Panc1 (cell line): ENCODE measurements at places on chromosomes 11 and 22.

- DNase-seq, result no peak
These were observed 11.8 kb downstream of the CASP4 start for GRCh38 chr11:104956528-104956927.

DNA sequence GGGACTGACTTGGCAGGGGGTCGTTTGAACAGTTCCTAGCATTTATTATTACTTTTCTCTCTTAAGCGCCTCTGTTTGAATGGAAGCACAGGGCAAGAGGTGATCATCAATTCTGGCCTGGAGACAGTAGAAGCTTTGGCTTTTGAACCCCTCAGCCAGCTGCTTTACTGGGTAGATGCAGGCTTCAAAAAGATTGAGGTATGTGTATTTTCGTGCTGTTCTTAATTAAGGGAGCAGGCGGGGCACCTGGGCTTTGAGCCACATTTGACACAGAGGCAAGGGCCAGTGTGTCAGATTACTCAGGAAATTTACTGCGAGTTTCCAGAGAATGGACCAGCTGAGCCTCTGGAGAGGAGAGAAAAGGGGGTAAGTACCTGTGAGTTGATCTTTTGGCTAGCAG lies 102.4 kb upstream of the SORL1-AS1 start:
- DNase-seq, result no peak

DNA sequence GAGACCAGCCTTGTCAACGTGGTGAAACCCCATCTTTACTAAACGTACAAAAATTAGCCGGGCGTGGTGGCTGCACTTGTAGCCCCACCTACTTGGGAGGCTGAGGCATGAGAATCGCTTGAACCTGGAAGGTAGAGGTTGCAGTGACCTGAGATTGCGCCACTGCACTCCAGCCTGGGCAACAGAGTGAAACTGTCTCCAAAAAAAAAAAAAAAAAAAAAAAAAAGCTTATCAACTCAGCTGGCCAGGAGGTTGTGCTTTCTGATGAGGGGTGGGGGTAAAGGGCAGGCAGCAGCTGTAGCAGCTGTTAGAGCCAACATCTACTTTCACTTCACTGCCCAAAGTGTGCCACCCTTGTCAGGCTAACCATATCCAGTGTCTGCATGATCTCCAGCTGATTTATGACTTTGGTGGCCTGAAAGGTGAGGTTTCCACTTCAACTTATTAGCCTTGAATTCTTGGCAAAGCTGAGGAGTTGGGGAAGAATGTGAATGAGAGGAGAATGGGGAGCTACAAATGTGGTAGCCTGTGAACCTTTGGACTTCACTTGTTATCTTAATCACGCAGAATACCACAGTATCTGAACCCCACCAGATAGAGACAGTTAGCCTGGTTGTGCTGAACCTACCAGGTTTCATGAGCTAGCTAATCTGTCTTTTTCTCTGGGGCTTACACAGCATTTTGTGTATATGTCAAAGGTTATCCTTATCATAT lies 19.6 kb downstream of the RNF121 start:
- no peak for DNase-seq

DNA sequence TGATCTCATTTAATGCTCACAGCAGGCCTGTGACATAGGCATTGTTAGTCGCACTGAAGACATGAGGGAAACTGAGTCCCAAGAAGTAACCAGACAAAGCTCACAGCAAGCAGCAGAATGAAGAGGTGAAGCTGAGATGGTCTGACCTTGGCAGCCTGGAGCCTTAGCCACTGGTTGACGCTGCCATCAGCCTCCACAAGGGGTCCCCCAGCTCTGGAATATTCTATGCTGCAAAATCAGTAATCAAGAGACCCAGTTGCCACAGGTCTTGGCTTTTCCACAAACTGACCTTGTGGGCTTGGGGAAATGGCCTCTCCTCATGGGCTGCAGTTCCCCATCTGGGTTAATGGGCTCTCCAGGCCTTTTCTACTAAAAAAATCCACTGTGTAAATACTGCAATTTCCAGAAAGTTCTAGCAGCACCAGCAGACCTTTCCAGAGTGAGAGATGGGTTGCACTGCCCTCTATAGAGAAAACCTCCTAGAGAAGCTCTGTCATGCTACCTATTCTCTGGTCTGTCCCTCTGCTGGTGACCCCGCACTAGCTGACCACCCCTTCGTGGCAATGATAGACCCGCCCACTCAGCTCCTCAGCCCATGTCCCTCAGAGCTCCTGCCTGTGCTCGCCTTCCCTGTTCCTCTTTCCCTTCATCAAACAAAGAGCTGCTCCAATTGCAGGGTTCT lies 22.6 kb upstream of the ISX start:
- no peak for DNase-seq

- no peak for DNase-seq
These were observed 562 bp downstream of the ZBED4 start for GRCh38 chr22:49853981-49854831.

DNA sequence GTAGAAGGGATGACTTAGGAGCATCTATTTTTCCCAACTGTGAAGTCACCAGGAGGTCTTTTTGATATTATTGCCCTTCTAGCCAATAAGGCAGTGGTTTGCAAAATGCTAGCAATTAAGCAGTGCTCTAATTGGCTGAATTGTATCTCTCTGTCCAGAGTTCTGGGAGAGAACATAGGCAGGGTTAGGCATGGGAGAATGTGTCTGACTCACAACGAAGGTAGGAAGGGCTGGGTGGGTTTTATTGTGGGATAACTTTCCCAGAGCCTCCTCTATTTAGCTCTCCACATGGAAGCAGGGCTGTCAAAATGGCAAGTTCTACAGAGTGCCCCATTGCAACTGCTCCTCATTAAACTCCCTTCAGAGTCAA lies 415.9 kb upstream of the CADM1 start:
- DNase-seq, result no peak

GRCh38 chr11:1112351-1113191 lies 37.9 kb downstream of the MUC2 start:
- DNase-seq, result no peak

- no peak for DNase-seq
These were observed 41.7 kb upstream of the SEZ6L start for GRCh38 chr22:26127556-26127955.

- DNase-seq, result no peak
These were observed 29.1 kb downstream of the TSPAN18 start for GRCh38 chr11:44755556-44756523.

GRCh38 chr11:10917802-10918201 lies 59.9 kb upstream of the ZBED5 start:
- no peak for DNase-seq

DNA sequence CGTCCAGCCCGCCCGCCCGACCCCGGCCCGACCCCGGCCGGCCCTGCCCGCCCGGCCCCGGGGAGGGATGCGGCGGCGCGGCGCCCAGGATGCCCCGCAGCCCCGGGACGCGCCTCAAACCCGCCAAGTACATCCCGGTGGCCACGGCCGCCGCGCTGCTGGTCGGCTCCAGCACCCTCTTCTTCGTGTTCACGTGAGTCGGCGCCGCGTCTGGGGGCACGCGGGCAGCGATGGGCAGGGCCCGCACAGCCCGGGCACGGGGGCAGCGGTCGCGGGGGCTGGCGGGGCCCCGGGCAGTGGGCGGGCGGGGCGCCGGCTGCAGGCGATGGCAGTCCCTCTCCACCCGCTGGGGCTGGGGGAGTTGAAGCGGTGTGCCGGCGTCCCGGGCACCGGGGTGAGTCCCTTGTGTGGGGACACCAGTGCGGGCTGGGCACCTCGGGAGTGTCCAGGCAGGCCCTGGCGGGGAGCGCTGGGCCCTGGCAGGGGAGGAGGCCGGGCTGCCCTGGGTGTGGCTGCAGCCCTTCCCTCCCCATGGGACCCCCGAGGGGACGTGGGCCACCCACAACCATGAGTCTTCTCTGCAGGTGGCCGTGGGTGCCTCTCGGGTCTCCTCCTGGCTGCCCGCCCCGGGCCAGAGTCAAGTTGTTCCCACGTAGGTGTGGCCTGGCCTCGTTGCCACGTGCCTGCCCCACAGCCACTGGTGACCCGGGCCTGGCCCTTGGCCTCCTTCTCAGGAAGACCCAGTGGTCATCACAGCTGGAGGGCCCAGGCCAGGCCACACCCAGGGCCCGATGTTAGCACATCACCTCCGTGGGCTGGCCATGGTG lies 468 bp downstream of the ZDHHC8 start:
- no peak for DNase-seq

- DNase-seq, result no peak
These were observed 199.5 kb upstream of the B3GAT1 start for GRCh38 chr11:134611537-134611936.

DNA sequence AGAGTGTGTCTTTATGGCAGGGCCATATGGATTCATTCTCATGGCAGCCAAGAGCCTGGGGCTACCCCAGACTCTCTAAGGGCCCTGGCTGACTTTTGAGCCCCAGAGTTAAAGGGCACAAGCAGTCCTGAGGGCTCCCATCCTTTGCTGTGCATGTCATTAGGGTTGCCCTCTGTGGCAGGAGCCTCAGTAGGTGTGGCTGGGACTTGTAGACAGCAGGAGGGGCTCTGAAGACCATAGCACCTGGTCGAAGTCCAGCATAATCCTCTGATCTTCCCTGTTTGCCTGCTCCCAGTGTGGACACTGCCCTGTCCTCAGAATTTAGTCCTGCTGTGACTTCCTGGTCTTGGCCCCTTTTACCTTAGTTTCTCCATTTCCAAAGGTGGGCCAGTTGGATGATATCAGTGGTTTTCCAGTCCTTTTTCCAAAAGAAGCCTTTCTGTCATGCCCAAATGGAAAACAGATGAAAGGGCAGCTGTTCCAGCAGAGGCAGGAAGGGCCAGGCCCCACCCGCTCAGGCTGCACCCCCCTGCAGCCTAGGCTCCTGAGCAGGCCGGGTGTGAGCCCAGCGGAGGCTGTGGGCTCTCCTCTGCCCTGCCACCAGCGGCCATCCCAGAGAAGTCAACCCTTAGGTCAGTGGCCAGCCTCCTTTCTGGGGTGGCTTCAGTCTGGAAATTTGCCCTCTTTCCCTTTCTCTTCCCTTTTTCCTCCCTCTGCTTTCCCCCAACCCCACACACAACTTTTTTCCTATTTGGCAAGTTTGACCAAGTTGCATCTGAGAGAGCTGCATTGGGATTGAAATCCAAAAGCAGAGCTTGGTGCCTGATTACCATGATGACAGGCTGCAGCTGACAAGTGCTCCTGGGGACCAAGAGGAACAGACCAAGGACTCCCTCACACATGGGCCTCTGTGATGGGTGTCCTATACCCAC lies 32.8 kb upstream of the SUSD2 start:
- DNase-seq, result no peak

DNA sequence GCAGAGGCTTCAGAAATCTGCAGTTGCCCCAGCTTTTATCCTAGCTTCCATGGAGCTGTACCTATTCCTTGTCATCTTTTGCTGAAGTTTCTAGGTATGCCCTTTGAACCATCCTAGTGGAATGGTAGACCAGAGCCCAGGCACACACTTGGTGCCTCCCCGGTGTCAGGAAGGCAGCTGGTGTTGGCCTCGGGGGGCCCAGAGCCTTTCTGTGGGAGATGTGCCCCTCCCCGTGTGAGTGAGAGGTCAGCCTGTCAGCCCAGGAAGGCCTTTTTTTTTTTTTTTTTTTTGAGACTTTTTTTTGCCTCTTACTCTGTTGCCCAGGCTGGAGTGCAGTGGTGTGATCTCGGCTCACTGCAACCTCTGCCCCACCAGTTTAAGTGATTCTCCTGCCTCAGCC lies 58.4 kb downstream of the MED15 start:
- no peak for DNase-seq

DNA sequence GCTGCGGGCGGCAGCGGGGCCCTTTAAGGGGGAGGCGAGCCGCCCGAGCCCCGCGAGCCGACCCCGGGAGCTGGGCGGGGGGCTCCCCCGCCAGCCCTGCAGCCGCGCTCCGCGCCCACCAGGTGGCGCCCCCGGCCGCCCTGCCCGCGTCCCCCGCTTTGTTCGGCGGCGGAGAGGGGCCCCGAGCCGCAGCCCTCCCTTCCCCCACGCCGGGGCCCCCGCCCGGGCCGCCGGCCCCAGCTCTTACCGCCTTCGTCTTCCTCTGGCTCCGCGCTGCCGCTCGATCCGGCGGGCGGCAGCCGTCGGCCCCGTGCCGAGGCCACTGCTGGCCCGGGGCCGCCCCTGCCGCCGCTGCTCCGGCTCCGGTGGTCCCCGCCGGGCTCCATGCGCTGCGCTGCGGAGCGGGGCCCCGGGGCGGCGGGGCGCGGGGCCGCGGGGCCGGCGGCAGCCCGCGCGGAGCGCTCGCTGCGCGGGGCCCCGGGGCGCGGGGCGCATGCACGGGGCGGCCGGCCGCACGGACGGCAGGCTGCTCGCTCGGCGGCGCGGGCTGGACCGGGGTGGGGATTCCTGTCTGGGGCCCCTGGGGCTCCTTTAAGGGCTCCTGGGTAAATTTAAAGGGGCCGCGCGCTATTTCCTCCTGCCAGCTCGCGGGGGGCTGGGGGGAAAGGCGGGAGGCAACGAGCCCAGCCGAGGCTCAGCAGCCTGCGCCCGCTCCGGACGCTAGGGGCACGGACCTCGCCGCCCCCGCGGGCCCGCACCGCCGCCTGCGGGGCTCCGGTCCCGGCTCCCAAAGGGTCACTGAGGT lies at the start of gene ZFTA:
Gene ZFTA (minus strand): TSS at position 539 of the 805 bp plus-strand sequence. CDS start 153 bp downstream, at position 386.
- no peak for DNase-seq

GRCh38 chr22:44430716-44431115 lies 67.3 kb downstream of the RTL6 start:
- no peak for DNase-seq

GRCh38 chr11:125470355-125470754 lies 25.7 kb downstream of the FEZ1 start:
- DNase-seq, result no peak

GRCh38 chr11:66546368-66546965 lies at the start of gene ACTN3:
Gene ACTN3 (plus strand): TSS chr11:66546903. CDS start chr11:66546938, 35 bp downstream.
- no peak for DNase-seq

DNA sequence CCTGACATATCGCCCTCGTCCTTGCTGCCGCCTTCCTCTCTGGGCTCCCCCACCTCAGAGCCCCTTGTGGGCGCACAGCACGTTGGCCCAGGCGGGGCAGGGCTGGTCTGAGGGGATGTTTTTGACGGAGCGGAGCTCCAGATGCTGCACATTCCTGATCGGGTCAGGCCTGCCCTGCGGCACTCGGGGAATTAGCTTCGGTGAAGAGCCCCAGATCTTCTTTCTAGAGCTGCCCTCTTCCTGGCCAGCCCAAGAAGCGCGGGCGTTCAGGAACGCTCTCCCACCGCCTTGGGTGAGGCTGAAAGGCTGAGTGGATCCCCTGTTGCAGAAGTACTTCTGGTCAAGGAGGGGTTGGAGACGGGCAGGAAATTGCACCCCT lies 12.1 kb downstream of the YPEL4 start:
- no peak for DNase-seq

DNA sequence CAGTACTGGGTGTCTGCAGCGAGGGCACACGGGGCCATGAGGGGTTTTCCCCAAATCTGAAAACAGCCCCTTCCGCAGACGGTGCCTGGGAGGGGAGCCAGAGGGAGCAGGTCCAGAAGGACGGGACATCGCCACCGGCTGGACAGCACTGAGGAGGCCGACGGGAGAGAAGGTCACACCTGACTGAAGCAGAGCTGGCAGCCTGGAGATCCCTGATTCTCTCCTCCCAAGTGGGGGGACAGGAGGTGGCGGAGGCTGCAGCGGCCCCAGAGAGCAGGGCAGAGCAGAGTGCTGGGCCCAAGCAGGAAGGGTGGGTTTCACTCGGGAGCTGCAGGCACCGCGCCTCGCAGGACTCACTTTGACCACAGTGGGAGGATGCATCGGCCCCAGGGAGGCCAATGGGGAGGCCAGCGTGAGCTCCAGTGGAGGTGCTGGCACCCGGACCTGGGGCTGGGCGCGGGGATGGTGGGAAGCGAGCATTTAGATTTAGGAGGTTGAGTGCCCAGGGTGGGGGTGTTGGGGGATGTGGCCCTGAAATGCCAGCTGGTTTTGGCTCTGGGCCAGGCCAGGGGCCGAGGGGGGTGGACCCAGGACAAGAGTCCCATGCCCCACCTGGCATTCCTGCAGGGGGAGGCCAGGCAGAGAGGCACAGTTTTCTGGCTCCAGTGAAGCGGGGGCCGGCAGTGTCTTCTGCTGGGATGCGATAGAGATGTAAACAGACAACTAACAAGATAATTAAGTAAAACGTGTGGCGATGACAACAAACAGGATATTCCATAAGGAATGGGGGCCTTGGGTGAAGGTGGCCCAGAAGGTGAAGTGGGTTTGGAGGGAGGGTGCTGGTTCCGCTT lies 92.3 kb upstream of the FGF3 start:
- no peak for DNase-seq
